Transverse colon (tissue), 4 donors: ENCODE measurements at places on chromosomes 6 and 20. TPM values are rescaled to one million over a fixed set of nuclear protein-coding genes. Genes with fewer than 3 reads are reported as not detected.

The STX7 gene
- 41.1 TPM for total RNA-seq

The WFDC10B gene
- not detected for total RNA-seq

DNA sequence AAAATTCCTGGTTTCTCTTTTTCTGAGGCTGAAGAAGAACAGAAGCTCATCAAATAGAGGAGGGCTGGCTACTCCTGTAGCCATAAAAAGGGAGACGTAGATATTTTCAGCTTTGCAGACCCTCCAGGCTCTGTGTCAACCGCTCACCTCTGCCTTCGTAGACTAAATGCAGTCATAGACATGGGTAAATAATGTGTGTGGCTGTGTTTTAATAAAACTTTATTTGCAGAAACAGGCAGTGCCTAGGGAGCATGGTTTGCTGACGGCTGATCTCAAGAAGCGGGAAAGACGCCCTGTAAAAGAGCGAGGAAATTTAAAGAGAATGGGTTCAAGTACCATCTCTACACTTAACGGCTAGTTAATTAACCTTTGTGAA, 171.8 kb downstream of the BCAS1 start:
- H3K27me3 ChIP-seq = no peaks in the 10 kb centered on the region
- peaks cover 39% of the 10 kb centered on the region for H3K4me1 ChIP-seq
- no peak overlapping the region for H3K4me3 ChIP-seq
- H3K36me3 ChIP-seq = no peaks in the 10 kb centered on the region
- peak overlapping the region; percentile 69 for H3K27ac ChIP-seq

- H3K27me3 ChIP-seq = no peaks in the 10 kb centered on the region
- H3K27ac ChIP-seq = no peak overlapping the region
- no peak for DNase-seq
- H3K4me3 ChIP-seq = no peak overlapping the region
- H3K36me3 ChIP-seq = no peaks in the 10 kb centered on the region
Measured at GRCh38 chr20:47429409-47429808, 72.3 kb upstream of the NCOA3 start.

GRCh38 chr6:3484946-3485345, 28.1 kb upstream of the SLC22A23 start:
- H3K4me1 ChIP-seq = no peaks in the 10 kb centered on the region
- no peak overlapping the region for H3K4me3 ChIP-seq
- no peak overlapping the region for H3K27ac ChIP-seq
- no peak for DNase-seq
- no peaks in the 10 kb centered on the region for H3K27me3 ChIP-seq

The ZBTB46 gene
- 5.2 TPM for total RNA-seq

- no peak overlapping the region for H3K4me3 ChIP-seq
- H3K27me3 ChIP-seq = no peaks in the 10 kb centered on the region
- H3K36me3 ChIP-seq = no peaks in the 10 kb centered on the region
- no peak overlapping the region for H3K27ac ChIP-seq
Measured at GRCh38 chr6:121694389-121694788, 258.9 kb downstream of the GJA1 start.
